ENCODE measurements at places on chromosomes 2 and 18.

- DNase-seq = no peak
Observed at GRCh38 chr18:69898241-69898861, 49.3 kb downstream of the CD226 start.

GRCh38 chr2:151009437-151010175 lies 252.1 kb downstream of the RBM43 start:
- DNase-seq = no peak

GRCh38 chr18:34767601-34768027 lies 57.5 kb downstream of the DTNA start:
- no peak for DNase-seq

DNA sequence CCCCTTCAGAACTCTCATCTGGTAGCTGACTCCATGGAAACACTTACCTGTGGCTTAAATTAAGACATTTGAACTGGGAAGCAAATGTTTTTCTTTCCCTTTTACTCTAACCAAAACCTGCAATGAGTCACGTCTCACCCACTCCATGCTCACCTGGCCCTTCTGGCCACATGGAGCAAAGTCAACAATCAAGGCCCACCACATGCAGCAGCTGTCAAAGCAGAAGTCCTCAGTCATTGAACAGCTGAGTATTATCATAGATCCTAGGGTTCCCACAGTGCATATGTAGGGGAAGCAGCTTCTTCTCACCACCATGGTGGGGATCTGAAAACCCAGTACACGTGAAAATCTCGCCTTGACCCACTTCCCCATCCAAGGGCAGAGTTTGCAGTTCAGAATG lies 12.3 kb upstream of the MEP1B start:
- no peak for DNase-seq
